ENCODE measurements at places on chromosomes 2 and 18.
A peak's percentile ranks its signal among the peaks of the same experiment; 100 is the strongest.

GRCh38 chr18:63848159-63848558 is 39.3 kb upstream of the SERPINB2 start:
- no peak for DNase-seq

- DNase-seq, result no peak
Observed at GRCh38 chr18:9275890-9276289, 58.7 kb upstream of the TWSG1 start.

DNA sequence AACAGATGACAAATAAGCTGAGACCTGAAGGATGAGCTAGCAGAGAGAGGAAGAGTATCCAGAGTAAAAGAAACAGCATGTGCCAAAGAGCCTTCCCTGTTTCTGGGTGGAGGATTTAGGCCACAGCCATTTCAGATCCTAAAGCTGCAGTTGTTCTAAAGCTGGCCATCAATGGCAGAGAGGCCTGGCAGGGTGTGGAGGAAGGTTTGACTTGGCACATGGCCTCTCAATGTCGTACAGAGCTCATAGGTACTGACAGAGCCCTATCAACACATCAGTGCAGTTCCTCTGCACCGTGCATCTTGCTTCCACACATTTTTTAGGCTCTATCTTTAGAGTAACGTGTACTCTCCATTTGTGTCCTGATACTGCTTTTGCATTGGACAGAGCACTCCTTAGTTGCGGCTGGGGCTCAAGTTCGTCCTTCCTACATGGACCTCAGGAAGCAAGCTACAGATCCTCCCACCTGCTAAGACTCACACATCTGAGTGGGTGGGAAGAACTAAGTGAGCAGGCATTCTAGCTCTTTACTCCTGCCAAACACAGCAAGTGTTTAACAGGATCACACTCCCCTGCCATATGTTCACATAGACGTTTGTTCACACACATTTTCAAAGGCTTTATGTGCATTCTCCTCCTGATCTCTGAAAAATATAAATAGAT is 3.0 kb upstream of the CHMP3 start:
- no peak for DNase-seq

DNA sequence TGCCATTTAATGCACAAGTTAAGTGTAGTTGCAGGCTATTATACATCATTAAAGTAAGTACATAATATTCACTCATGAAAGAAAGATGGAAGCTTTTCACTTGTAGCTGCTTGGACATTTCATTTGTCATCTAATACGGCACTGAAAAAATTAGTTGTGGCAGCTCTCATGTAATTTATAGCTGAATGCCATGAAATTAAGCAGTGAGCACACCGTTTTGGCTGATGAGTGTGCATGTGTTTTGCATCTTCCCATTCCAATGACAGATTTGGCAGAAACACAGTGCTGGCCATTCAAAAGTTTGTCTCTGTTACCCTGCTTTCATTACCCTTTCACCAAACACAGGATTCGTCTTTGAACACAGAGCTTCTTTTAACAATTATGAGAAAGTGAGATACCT is 174.0 kb downstream of the PTGR3 start:
- DNase-seq, result no peak

GRCh38 chr2:109255654-109256053 is 126.6 kb downstream of the SH3RF3 start:
- DNase-seq, result no peak

DNA sequence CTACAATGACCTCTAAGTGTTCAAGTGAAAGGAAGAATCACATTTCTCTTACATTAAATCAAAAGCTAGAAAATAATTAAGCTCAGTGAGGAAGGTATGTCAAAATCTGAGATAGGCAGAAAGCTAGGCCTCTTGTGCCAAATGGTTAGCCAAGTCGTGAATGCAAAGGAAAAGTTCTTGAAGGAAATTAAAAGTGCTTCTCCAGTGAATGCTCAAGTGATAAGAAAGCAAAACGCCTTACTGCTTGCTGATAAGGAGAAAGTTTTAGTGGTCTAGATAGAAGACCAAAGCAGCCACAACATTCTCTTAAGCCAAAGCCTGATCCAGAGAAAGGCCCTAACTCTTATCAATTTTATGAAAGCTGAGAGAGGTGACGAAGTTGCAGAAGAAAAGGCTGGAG is 932.3 kb upstream of the ACVR2A start:
- DNase-seq, result no peak

DNA sequence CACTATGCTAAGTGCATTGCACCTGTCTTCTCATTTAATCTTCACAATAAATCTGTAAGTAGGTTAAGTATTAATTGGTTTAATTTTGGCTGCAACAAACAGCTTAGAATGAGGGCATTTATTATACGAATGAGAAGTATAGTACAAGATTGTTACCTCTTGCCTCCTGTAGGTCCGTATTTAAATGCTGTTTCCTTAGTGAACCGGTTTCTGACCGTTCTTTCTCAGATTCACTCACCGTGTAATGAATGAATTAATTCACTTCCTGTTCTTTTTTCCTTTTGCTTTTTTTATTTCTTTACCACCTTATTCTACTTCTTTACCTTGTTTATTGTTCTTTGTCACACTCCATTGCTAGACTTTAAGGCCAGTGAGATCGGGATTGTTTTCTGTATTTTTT is 153.8 kb upstream of the RASGRP3 start:
- DNase-seq, result no peak

DNA sequence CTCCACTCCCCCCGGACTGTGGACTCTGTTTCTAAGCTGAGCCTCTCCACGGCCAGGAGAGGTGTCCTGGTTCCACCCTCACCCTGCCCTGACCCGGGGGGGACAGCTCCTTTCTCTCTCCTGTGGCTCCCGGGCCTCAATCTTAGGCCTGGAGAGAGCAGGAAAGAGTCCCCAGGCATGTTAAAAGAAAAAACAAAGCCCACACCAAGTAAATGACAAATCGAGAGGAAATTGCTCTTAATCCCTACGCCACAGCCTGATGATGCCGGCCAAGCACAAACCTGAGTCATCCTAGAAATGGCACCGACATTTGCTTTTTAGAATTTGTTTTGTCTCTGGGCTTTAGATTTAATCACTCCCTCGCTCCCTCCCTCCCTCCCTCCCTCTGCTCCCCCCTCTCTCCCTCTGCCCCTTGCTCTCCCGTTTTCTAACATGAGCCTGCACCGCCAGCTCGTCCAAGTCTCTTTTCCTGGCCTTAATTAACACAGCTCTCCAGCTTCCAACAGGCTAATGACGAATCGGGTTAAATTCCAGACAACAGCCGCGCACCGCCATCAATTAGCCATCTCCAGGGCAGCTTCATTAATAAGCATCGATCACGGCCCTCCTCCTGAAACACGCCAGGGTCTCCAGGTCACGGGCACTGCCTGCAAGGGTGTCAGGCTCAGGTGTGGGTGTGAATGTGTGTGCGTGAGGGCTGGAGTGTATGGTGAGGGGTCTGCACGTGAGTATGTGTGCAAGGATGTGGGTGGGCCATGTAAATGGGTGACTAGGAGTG is 230.8 kb downstream of the CELF4 start:
- DNase-seq, result no peak

- peak; percentile 4 for DNase-seq
Observed at GRCh38 chr18:41391616-41392595, 563.1 kb upstream of the PIK3C3 start.

All from Panc1 (cell line).